Activated CD4-positive, alpha-beta T cell treated with anti-CD3 and anti-CD28 coated beads, Interleukin-2, amount 10 ng/mL, durations not matched to agents 24 days and 14 days (primary cell): ENCODE measurements at places on chromosomes 13 and 19. TPM values are rescaled to one million over a fixed set of nuclear protein-coding genes. Genes with fewer than 3 reads are reported as not detected.

GRCh38 chr13:105340061-105340606, 1195.3 kb downstream of the EFNB2 start:
- DNase-seq = no peak

DNA sequence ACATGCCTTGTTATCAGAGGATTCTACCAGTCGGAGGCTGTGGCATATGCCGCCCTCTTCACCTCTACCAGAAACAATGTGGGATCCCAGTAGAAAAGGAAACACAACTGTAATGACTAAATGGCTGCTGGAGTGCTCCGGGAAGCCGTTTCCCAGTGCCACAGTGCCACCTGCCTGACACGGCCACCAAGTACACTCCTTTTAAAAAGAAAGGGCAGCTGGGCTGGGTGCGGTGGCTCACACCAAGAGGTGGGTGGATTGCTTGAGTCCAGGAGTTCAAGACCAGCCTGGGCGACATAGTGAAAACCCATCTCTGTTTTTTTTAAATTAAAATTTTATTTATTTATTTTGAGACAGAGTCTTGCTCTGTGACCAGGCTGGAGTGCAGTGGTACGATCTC, 67.3 kb downstream of the TRPM4 start:
- peak; percentile 79 for DNase-seq

- no peak for DNase-seq
Observed at GRCh38 chr13:104414181-104414580, 1348.0 kb upstream of the SLC10A2 start.

DNA sequence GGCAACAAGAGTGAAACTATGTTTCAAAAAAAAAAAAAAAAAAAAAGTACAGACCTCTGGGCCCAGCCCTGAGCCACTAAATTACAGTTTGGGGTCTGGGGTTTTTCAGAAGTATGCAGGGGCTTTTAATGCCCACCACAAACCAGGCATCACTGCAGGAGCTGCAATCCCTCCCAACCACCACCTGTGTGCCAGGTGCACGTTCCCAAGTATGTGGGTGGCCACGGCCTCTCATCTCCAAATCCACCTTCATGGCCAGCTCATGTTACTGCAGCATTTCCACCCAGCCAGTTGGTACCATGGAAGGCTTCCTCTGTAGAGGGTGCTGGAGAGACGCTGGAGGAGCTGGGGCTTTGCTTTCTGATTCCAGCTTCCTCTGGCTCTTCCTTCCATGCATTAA, 26.5 kb downstream of the CEP89 start:
- DNase-seq = no peak

LGALS14 gene
- total RNA-seq = not detected in 2 replicates

NKG7 gene
- total RNA-seq = 363 and 379 TPM in 2 replicates

NCCRP1 gene
- total RNA-seq = not detected in 2 replicates

GRCh38 chr19:12727745-12728433, 4.2 kb upstream of the TNPO2 start:
- no peak for DNase-seq

GRCh38 chr19:2618611-2619010, 83.9 kb downstream of the GNG7 start:
- peak; percentile 82 for DNase-seq

DNA sequence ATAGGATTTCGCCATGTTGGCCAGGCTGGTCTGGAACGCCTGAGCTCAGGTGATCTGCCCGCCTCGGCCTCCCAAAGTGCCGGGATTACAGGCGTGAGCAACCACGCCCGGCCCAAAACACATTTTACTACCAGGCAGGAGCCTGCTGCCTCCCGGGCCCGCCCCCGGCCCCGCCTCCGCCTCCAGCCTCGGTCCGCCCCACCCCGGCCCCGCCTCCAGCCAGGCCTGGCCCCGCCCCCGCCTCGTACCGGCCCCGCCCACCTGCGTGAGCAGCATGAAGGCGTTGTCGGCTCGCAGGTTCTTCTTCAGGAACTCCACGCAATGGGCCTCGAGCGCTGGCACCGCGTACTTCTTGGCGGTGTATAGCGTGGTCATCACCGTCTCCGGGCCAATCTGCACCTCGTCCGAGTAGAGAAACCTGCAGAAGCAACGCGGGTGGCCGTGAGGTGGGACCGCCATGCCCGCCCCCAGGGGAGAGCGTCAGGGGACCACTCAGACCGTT, 22.7 kb downstream of the BTBD2 start:
- no peak for DNase-seq

GRCh38 chr13:22402682-22403081, 731.8 kb downstream of the FGF9 start:
- no peak for DNase-seq

- no peak for DNase-seq
Observed at GRCh38 chr19:33368074-33368864, 5.2 kb upstream of the CEBPG start.

GRCh38 chr19:30802424-30803013, 430.3 kb downstream of the ZNF536 start:
- DNase-seq = no peak

DNA sequence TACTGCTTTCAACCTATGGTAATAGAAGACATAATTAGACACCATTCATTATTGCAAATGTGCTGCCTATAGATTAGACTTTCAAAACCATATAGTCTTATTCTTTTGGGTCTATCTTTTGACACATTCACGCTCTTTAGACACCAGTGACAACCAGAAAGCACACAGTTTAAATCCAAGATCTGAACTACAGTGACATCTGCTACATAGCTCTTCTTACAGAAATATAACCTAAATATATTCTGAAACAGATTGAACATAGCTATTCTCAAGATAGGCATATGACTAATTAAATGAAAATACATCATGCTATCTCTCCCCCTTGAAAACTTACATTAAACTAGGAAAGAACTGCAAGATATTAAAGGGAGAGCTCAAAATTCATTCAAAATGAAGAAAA, 514.2 kb upstream of the SLITRK6 start:
- no peak for DNase-seq

PTH2 gene
- not detected in 2 replicates for total RNA-seq

- no peak for DNase-seq
Observed at GRCh38 chr13:62014299-62014698, 598.6 kb upstream of the PCDH20 start.

GRCh38 chr13:107838588-107839161, 376.7 kb downstream of the LIG4 start:
- DNase-seq = no peak

- no peak for DNase-seq
Observed at GRCh38 chr13:29743201-29743786, 107.1 kb downstream of the UBL3 start.

CDKN2D gene
- 41.0 and 44.2 TPM in 2 replicates for total RNA-seq

- DNase-seq = no peak
Observed at GRCh38 chr19:31975461-31975860, 369.9 kb upstream of the ZNF507 start.

GRCh38 chr13:113148940-113149503, 9.4 kb upstream of the PROZ start:
- DNase-seq = no peak

GRCh38 chr19:39480337-39481228, at the start of gene TIMM50:
TIMM50 (plus strand) TSS chr19:39480838; CDS start chr19:39480854, 16 bp downstream.
- peak; percentile 99 for DNase-seq

TRPM4 gene
- total RNA-seq = 1.4 and 1.8 TPM in 2 replicates

IGFL3 gene
- total RNA-seq = not detected in 2 replicates

DNA sequence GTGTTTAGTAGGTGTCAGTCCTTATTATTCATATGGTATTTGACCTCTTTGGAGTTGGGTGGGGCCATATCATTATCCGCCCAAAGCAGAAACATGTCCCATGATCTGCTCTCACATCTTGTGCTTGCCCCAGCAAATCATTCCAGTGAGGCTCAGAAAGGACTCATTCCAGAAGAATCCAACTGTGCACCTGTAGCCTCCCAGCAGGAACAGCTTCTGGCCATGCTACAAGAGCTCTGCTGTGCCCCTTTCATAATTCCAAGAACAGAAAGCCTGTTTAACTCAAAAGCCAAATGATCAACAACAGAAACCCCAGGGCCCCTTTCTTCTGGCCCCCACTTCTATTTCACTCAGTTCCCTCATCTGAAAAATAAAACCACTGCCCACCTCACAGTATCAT, 673.1 kb downstream of the DIAPH3 start:
- no peak for DNase-seq

- peak; percentile 97 for DNase-seq
Observed at GRCh38 chr19:50330365-50331078, 1.3 kb upstream of the KCNC3 start.

ZNF85 gene
- total RNA-seq = 9.9 and 11.9 TPM in 2 replicates

GRCh38 chr13:53167561-53167960, 138.9 kb downstream of the OLFM4 start:
- DNase-seq = no peak

- DNase-seq = no peak
Observed at GRCh38 chr13:20425819-20426219, 99.8 kb downstream of the CRYL1 start.

ZNF544 gene
- total RNA-seq = 52.9 and 55.5 TPM in 2 replicates

LYPD5 gene
- total RNA-seq = 0.26 and 0.42 TPM in 2 replicates
